Activated CD4-positive, alpha-beta T cell treated with anti-CD3 and anti-CD28 coated beads, Interleukin-2, amount 50 U/mL, for 16 hours (primary cell): ENCODE measurements at places on chromosomes 3 and 15.

- DNase-seq = no peak
Measured at GRCh38 chr3:123423806-123424205, 25.1 kb downstream of the ADCY5 start.

DNA sequence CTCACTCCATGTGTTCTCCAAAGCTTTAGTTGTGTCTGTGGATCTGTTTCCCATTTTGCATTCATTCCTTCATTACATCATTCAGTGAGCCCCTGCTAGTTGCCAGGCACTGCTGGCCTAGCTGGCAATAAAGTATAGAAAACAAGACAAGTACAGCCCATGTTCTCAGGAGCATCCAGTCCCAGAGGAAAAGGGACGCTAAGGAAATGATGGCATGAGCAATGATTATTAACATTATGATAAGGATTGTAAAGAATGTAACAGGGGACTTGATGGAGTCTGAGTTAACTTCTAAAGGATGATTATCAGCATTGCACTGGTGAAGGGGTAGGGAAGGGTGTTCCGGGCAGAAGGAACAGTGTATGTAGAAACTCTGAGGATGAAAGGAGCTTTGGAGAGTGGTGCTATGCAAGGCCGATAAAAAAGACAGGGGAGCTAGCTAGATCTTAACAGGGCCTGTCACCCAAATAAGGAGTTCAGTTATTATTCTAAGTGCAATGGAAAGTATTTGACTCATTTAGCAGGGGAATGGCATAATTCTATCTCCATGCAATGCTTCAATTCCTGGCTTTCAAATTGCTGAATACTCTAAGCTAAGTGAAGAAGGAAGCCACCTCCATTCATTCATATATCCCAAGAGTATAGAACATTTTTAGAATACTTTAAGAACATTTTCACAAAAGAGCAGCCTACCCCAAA lies 258.2 kb upstream of the STT3B start:
- DNase-seq = no peak

DNA sequence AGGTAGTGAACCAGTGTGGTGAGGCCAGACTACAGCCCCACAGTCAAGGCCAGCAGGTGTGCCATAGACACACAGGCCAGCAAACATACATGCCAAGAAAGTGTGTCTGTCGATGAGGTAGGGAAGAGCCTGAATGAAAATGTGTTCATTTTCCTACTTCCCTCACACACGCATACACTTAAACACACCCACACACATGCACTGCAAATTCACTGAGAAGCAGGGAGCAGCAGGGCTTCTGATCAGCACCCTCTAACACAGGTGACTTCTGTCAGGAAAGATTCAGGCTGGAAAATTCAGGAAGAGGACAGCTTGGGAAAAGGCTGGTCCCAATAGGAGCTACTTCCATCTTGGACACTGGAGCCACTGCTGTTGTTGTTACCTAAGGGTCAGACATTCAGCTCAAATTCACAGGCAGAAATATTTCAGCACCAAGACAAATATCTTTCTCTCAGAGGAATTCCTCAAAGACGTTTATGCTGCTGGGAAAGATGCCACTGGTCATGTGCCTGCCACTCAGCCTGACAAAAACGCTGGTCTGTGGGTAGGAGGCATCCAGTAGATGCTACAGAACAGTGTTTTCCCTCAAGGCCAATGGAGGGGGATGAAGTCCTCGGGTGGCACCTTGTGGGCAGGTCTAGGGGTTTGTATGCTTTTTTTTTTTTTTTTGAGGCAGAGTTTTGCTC lies 40.9 kb upstream of the LARS2 start:
- no peak for DNase-seq

DNA sequence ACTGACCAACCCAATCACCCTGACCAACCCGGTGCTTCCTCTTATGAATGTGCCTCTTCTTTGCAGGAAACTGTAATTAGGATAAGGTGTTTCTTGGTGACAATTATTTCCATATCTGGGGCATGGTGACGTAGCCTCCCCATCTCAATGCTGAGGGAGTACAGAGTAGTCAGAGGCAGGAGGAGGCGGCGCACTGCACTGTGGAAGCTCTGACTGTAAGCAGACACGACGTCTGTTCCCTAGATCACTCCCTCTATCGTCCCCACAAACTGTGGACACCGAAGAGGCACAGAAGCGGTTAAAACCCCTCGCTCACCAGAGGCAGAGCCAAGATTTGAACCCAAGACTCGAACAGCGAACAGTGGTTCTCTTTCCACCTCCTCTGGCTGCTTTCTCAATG lies 231.0 kb upstream of the IGF1R start:
- DNase-seq = no peak

DNA sequence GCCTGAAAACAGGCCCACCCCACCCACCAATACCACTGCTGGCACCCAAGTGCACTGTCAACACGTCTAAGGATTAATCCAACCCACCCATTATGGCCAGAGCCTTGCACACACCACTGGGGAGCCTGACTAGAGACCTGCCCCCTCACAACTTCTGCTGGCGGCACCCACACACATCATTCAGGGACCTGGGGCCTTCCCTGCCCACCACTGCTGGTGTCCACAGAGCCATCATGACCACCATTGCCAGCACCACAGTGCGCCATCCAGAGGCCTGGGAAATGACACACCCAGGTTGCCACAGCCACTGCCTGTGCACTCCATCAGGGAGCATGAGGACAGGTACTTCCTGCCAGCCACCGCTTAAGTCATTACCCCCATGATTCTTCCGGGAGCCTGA lies 67.0 kb upstream of the IMPG2 start:
- DNase-seq = no peak

- DNase-seq = peak; percentile 93
Measured at GRCh38 chr3:47164007-47164881, at the start of gene SETD2. SETD2 (minus strand) TSS chr3:47164113; CDS start chr3:47163924, 189 bp downstream.

- DNase-seq = no peak
Measured at GRCh38 chr3:41356775-41357174, 157.5 kb downstream of the CTNNB1 start.

DNA sequence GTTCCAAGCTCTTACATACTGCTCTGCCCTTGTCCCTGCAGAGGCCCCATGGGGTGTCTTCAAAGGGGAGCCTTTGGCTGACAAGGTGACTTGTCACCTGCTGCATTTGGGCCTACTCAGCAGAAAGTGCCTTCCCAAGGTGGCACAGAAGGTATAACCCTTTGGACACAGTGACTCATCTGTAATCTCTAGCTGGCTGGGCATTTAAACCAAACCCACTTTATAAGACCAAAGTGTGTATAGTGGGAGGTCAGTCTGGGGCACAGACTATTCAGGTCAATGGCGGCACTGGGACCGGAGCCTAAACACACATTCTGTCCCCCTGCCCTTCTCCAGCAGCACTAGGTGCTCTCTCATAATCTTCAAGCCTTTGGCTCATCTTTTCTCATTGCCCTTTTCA lies 35.1 kb downstream of the GJD2 start:
- DNase-seq = no peak
